Stimulated activated naive CD8-positive, alpha-beta T cell treated with anti-CD3 and anti-CD28 coated beads, Interleukin-15, amount 100 ng/mL, for 72 hours (primary cell): ENCODE measurements at places on chromosomes 2 and 18.
A peak's percentile ranks its signal among the peaks of the same experiment; 100 is the strongest.

DNA sequence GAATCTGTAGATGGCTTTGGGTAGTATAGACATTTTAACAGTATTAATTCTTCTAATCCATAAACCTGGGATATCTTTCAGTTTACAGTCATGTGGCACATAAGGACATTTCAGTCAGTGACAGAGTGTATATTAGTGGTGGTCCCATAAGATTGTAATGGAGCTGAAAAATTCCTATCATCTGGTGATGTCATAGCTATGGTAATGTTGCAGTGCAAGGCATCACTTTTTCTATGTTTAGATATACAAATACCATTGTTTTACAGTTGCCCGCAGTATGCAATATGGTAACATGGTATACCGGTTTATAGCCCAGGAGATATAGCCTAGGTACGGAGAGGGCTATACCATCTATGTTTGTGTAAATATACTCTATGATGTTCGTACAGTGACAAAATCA is 9.7 kb downstream of the CCDC150 start:
- no peak for DNase-seq

DNA sequence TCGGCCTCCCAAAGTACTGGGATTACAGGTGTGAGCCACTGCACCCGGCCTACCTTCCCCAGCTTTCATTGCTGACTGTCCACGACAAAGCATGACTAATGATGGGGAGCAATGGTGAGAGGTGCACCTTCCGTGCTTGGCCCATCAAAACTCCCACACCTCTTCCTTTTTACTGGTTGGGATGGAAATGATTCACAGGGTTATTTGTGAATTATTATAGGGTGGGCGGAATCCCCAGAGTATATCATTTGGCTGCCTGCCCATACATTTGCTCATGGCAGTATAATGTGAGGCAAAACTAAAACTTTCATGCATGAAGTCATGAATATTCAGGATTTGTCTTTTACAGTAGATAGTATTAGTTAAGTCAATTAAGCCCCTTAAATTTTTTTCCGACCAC is 334.2 kb upstream of the NETO1 start:
- DNase-seq: no peak

GRCh38 chr2:88059979-88060906 is 4.7 kb upstream of the KRCC1 start:
- peak; percentile 30 for DNase-seq

- DNase-seq: no peak
Observed at GRCh38 chr2:54419855-54420523, 36.1 kb upstream of the SPTBN1 start.

- no peak for DNase-seq
Observed at GRCh38 chr2:15560140-15560987, 770 bp downstream of the NBAS start.

DNA sequence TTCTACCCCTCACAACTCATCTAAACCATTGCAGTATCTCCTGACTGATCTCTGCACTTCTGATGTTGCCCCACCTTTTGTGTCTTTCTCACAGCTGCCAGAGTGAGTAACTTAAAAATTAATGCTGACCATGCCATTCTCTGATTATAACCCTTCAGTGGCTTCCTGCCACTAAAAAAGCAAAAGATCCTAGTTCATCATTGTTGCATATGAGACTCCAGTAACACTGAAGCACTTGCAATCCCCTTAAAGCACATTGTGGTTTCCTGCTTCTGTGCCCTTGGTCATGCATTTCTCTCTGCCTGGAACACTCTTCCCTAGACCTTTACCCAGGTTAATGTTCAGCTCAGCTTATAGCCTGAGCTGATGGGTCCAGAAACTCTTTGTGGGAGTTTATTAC is 95.1 kb upstream of the WDSUB1 start:
- no peak for DNase-seq

GRCh38 chr2:2796207-2796606 is 465.1 kb upstream of the MYT1L start:
- no peak for DNase-seq

- no peak for DNase-seq
Observed at GRCh38 chr18:47801817-47802216, 128.6 kb downstream of the SMAD2 start.

- DNase-seq: no peak
Observed at GRCh38 chr2:23751747-23752265, 175.1 kb downstream of the ATAD2B start.
